T-helper 2 cell (primary cell): ENCODE measurements at places on chromosomes 4 and X.

GRCh38 chr4:7213807-7214206 lies 21.5 kb downstream of the SORCS2 start:
- no peak for DNase-seq

- DNase-seq, result no peak
Measured at GRCh38 chr4:87116231-87116630, 104.2 kb downstream of the KLHL8 start.

DNA sequence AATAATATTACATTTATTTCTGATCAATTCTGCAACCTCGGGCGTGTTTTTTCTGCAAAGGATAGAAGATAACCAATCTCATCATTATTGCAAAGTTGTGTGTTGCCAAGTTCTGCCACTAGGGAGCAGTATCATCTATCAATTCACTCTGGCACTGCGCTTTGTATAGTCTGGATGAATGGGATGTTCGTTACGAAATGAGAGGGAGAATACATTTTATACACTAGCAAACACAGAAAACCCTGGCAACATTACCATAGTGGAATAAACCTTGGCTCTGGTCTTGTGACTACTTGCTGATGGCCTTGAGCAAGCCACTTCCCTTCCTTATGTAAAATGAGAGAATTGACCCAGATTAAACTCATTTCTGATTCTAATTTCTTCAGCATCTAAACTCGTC lies 97.5 kb upstream of the ZNF518B start:
- no peak for DNase-seq

GRCh38 chrX:43559644-43560043 lies 96.5 kb upstream of the MAOA start:
- no peak for DNase-seq

DNA sequence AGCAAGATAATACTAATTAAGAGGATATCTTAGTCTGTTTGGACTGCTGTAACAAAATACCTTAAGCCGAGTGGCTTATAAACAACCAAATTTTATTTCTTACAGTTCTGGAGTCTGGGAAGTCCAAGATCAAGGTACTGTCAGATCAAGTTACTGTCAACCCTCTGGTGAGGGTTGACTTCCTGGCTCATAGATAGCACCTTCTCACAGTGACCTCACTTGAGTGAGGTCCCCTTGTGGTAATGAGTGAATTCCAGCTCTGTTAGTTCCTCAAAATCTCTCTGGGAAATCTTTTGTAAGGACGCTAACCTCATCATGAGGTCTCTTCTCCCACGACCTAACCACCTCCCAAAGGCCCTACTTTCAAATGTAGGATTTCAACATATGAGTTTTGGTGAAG lies 36.9 kb upstream of the ADGRA3 start:
- no peak for DNase-seq

DNA sequence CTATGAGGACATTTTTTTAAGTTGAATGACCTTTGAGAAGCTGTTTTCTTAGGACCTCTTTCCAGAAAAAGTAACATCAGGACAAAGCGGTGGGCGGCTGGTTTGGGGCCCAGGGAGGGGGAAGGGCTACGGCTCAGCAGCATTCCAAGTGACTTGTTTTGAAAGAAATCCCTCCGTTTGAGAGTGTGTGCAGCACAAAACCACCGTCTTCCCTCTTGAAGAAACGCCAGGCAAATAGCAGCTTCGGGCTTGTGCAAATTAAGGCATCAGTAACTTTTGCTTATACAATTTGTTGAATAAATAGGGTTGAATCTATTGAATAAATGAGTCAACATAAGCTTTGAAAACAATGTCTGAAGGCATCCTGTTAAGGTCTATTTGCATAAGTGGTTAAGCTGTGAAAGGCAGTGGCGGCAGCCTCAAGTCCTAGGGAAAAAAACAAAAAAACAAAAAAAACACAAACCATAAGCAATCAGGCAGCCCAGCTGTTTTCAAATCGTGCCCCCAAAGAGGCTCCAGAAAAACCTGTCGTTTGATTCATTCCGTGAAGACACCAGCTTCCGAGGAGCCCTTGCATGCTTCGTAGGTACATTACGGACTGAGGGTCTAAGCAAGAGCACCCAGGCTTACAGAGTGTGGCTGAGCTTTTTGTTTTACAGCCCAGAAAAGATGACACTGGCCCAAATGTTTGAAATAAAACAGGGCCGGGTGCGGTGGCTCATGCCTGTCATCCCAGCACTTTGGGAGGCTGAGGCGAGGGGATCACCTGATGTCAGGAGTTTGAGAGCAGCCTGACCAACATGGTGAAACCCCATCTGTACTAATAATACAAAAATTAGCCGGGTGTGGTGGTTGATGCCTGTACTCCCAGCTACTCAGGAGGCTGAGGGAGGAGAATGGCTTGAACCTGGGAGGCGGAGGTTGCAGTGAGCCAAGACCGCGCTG lies 103.7 kb downstream of the CRLF2 start:
- no peak for DNase-seq

- peak; percentile 58 for DNase-seq
Measured at GRCh38 chrX:48648336-48648751, 35.3 kb upstream of the WAS start.

DNA sequence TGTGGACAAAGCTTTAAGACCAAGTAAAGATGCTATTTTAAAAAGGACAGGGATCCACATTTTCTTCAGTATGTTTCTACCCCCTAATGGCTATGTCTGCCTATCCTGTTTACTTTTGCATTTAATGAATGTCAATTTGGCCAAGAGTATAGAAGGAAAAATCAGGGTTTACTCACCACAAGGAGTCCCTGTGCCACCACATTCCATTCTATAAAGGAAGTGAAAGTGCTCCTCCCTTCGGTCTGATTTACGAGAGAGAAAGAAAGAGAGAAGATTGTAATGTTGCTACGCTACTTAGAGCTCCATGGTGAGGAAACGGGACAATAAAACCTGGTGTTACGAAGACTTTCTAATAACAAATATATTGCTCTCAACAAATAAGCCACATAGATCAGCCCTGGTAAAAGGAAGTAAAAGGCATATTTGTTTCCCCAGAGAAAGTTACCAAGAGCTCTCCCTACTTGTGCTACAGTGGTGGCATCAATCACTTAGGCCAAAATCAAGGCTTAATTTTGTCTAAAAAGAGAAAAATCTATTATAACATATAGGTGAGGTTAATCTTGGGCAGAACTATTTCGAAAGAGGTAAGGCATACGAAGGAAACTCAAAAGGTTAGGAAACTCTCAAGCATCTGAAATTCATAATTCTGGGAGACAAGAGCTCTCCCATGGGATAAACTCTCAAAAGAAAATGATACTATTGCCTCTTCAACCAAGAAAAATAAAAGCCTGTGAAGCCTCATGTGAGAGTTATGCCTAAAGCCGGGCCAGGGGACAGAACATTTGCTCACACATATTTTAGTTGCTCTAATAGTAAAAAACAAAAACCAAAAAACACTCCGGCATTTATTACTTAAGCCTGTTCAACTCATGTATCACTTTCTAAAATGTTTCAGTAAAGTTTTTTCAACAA lies 29.5 kb downstream of the TAPT1 start:
- no peak for DNase-seq

GRCh38 chr4:5956285-5957021 lies 61.8 kb downstream of the C4orf50 start:
- DNase-seq, result no peak

- DNase-seq, result no peak
Measured at GRCh38 chr4:28973587-28974350, 1746.4 kb upstream of the PCDH7 start.

DNA sequence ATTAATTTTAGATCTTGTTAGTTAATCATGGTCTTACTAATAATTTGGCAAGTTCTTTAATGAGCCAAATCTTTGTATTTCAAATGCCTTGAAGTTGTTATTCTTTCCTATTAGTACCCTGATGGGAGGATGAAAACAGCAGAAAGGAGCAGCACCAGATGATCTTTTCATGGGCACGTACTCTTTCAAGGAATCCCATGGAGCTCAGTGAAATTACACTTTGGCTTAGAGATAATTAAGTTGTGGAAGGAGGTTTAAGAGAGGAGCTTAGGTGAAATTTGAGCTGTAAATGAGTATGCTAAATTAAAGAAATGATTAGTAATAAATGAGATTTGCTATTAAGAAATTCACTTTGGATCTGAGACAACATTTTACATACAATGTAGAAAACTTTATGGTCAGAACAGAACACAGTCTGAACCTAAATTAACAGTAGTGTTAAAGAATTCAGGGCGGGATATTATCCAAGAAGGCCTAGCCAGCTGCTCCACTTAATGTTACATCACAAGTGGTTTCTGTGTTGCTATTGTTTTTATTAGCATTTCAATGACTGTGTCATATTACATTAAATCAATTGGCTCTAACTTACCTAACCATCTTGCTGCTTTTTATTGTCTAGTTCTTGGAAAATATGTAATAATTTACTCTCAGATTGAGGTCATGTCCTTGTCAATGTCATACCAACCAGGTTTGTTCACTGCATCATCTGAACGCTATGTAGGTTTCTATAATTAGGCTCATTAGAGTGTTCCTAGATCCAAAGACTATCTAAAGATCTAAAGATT lies 3.9 kb downstream of the MTHFD2L start:
- DNase-seq, result no peak

GRCh38 chrX:111914398-111915090 lies 38.6 kb downstream of the TRPC5OS start:
- DNase-seq, result no peak

DNA sequence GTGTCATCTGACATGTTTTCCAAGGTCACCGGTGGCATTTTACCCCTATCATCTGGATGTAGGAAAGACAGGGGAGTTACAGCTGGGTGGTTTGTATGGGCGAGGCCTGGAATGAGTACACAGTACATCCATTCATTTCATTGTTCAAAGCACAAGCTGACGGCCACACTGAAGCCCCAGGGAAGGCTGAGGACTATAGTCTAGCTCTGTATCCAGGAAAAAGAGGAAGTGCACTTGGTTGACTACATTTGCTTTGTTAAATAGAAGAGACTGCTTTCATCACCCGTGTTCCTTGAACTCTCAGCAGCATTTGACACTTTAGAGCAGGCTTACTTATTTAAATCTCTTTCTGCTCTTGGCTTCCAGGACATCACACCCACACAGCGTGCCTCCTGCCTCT lies 1041.0 kb upstream of the TENM3 start:
- no peak for DNase-seq

DNA sequence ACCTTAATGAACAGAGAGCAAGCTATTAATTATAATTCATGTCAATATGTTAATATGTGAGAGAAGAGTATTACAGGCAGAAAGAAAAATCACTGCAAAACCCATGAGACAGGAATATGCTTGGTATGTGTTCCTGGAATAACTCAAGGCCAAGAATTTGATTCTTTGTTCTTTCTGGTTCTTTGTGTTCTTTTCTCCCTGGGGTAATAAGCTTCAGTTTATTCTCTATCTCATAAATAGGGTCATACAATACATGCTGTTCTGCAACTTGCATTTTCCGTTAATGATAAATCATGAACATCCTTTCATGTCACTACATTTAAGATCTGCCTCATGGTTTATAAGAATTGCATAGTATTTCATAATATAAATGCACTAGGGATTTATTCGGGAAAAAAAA lies 16.8 kb upstream of the THOC2 start:
- DNase-seq, result no peak

DNA sequence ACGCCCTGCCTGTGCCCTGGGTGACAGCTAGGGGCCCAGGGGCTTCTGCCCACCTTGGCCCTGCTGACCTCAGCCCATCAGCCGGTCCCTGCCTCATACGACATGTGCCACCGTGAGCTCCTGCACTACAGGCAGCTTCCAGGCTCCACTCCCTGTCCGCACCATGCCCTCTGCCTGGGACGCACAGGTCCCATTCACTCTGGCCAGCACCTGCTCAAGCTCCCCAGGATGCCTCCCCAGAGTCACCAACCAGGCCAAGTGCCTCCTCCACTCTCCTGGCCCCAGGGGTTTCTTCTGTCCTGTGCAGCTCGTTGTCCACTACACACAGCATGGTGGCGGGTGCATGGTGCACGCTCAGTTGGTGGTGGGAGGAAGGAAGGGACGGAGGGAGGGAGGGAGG lies 20.2 kb upstream of the MRFAP1 start:
- DNase-seq, result no peak

DNA sequence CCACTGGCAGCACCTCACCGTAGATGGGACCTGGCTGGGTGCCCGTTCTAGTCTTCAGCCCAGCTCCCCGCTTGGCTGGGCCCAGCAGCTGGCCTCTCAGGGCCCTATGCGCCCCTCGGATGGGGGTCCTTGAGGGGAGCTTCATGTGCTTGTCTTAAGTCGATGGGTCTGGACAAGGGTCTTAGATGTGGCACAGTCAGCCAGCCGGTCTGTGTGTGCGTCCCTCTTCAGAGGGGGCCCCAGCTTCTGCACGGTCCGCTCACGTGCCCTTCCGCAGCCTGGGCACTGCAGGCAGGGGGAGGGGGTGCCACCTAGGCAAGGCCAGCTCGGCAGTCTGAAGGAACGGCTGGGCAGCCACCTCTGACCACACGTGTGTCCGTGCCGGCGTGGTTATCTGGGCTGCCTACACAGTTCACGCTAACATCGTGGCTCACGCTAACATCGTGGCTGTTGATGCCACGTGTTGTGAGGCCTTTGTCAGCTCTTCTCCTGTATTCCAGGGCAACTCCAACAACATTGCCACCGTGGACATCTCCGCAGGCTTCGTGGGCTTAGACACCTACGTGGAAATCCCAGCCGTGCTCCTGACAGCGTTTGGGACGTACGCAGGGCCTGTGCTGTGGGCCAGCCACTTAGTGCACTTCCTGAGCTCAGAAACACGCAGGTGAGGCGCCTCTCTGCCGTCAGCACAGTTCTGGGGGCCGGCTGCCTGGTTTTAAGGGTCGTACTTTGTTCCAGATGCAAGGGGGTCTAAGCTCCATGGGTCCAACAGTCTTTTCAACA lies 34.5 kb downstream of the PIGG start:
- DNase-seq, result no peak

DNA sequence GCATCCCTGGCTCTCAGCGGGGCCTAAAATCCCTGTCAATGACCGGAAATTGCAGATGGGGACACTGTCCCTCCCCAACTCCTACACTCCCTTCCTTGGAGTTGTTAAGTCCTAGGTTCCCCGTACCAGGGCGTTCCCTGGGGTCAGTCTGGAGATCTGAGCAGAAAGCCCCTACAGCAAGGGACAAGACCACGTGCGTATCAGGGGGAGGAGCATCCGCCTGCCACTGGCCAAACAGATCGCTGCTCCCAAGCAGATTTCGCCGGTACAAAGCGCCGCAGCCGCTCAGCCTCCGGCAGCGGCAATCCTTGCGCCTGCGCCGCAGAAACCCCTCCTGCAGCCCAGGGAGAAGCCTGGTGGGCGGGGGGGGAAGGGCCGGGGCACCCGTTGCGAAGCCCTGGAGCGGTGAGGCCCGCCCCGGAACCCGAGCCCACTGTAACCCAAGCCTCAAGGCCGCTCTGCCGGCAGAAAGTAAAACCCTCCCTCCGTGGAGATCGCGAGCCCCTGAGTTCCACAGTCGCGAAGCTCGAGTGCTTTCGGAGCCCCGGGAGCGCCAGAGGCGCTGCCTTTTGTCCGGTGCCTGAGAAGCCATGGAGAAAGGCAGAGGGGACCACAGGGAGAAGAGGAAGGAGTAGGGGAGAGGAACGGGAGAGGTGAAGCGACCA lies 2.7 kb downstream of the CRMP1 start:
- DNase-seq, result no peak

- DNase-seq, result no peak
Measured at GRCh38 chr4:170931321-170931720, 841.6 kb upstream of the AADAT start.
